Smooth muscle cell of the coronary artery (primary cell): ENCODE measurements at places on chromosomes 5 and 9. TPM values are rescaled to one million over a fixed set of nuclear protein-coding genes. Genes with fewer than 3 reads are reported as not detected.

The ZNF483 gene
- 0.60 and 2.3 TPM in 2 replicates for total RNA-seq

The PRDM9 gene
- total RNA-seq = not detected in 2 replicates

The SPATA31C1 gene
- not detected in 2 replicates for total RNA-seq

The C5orf58 gene
- total RNA-seq = not detected in 2 replicates

The SPOCK1 gene
- 273 and 727 TPM in 2 replicates for total RNA-seq

The EMB gene
- 0.94 and 32.7 TPM in 2 replicates for total RNA-seq

The SPZ1 gene
- not detected in 2 replicates for total RNA-seq

The SEPTIN8 gene
- total RNA-seq = 53.3 and 114 TPM in 2 replicates

The NPR2 gene
- 18.7 and 19.5 TPM in 2 replicates for total RNA-seq

The PCDHB14 gene
- 0.59 and 2.1 TPM in 2 replicates for total RNA-seq

The TXNDC8 gene
- not detected in 2 replicates for total RNA-seq

The AQP7 gene
- total RNA-seq = 1.6 TPM in 1 of 2 replicates, not detected in the other

The LURAP1L gene
- total RNA-seq = 10.0 and 29.0 TPM in 2 replicates

The ZNF484 gene
- total RNA-seq = 9.5 and 9.7 TPM in 2 replicates

The ABCA1 gene
- total RNA-seq = 79.8 and 223 TPM in 2 replicates

The ADRB2 gene
- under 0.01 and 1.1 TPM in 2 replicates for total RNA-seq

The PCDHB13 gene
- total RNA-seq = 0.59 and 0.75 TPM in 2 replicates

The CDH9 gene
- total RNA-seq = not detected in 2 replicates

The OR2S2 gene
- total RNA-seq = 0.08 TPM in 1 of 2 replicates, not detected in the other

The AK8 gene
- 0.15 and 0.23 TPM in 2 replicates for total RNA-seq

The RMND5B gene
- total RNA-seq = 17.7 and 20.4 TPM in 2 replicates

The SLC36A2 gene
- total RNA-seq = 0.12 TPM in 1 of 2 replicates, not detected in the other

The ST6GALNAC6 gene
- 32.0 and 79.7 TPM in 2 replicates for total RNA-seq

The PALM2AKAP2 gene
- total RNA-seq = 10.6 and 18.8 TPM in 2 replicates

The IQGAP2 gene
- total RNA-seq = 1.2 and 3.2 TPM in 2 replicates

The PCDHGA2 gene
- 1.2 and 1.7 TPM in 2 replicates for total RNA-seq

The BRINP1 gene
- total RNA-seq = 0.30 and 27.4 TPM in 2 replicates

The EEIG1 gene
- 4.7 and 5.9 TPM in 2 replicates for total RNA-seq

The ZNF608 gene
- total RNA-seq = 1.5 and 15.0 TPM in 2 replicates

The DMGDH gene
- total RNA-seq = 0.68 and 1.5 TPM in 2 replicates

The PCDHB16 gene
- total RNA-seq = 0.23 and 0.70 TPM in 2 replicates

The INSL4 gene
- not detected in 2 replicates for total RNA-seq

The LMBRD2 gene
- 10.1 and 11.8 TPM in 2 replicates for total RNA-seq

The SLC6A19 gene
- not detected in 2 replicates for total RNA-seq

The SLC24A2 gene
- 0.12 TPM in 1 of 2 replicates, not detected in the other for total RNA-seq
